ENCODE measurements at places on chromosomes 13 and 19.

DNA sequence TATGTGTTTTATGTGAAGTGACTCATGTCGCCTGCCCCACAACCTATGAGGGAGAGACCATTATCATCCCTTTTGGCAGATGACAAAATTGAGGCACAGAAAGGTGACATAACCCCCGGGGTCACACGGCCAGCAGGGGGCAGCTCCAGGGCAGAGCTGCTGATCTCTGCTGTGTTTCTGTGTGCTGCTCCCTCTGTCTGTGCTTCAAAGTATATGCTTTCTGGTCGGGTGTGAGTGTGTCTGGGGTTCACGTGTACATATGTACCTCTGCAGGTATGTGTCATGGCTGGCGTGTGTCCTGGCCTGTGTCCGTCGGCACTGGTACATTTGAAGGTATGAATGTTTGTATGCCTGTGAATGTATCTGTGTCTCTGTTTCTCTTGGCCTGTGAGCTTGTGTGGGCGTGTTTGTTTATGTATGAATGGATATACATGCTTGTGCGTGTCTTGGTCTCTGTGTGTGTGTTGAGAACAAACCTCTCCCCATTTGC is 7.1 kb downstream of the LIPE start:
- no peak for DNase-seq

DNA sequence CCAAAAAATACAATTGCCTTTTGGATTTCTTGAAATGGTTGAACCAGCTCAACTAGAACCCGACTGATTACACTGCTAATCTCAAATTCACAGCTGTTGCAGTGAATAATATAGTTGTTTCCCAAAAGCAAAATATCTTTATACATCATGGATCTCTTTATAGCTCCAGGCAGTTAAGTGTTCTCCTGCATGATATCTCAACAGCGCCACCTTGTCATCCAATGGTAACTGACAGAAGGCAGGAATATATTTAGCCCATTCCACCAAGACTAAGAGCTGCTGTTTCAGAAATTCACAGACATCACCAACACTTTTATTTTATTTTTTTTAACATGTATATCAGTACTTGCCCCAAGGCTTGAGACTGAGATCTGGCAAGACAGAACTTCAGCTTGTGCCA is 1141.0 kb upstream of the PRR20A start:
- DNase-seq: no peak

GRCh38 chr13:29239653-29240525 is 355.6 kb downstream of the SLC7A1 start:
- no peak for DNase-seq

DNA sequence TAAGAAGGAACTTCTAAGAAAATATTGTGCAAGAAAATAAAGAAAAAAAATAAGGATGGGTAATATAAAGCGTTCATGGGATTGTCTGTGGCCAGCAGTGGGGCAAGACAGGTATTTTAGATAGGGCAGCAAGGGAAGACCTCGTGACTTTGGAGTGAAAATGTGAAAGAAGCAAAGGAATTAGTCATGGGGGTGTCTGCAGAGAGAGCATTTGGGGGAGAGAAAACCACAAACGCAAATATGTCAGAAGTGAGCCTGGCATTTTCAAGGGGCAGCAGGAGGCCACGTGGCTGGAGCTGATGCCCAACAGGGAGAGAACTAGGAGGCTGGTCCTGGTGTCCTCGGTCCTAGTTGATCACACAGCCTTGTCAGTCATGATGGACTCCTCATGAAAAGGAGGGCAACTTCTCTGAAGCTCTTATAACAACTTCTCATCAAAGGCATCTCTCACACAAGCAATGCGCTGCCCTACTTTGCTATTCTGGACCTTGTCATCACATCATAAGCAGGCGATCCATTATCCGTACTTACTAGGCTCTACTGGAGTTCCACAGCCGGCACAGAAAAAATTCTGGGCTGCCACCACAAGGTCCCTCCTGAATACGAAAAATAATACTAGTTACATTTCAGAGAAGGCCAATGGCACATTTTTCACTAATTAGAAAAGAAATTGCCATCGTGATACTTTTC is 31.0 kb downstream of the RUBCNL start:
- no peak for DNase-seq

DNA sequence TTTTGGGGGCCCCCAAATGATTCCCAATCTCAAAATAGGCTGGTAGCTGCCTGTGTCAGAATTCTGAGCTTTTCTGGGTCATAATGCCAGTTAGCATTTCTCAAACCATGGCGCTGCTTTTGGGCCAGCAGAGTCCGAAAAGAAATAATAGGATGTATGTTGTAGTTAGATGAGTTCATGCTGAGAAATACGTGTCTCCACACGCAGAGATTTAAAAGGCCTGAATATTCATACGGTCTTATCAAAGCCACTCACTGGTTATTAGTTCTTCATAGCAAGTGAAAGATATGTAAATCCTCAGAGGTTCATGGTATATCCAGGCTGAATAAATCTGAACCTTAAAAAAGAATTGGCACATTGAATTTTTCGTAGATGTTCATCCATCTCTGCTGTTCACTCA is 124.5 kb downstream of the SHISA2 start:
- no peak for DNase-seq

- no peak for DNase-seq
Measured at GRCh38 chr13:27005556-27005955, 166.1 kb downstream of the USP12 start.

DNA sequence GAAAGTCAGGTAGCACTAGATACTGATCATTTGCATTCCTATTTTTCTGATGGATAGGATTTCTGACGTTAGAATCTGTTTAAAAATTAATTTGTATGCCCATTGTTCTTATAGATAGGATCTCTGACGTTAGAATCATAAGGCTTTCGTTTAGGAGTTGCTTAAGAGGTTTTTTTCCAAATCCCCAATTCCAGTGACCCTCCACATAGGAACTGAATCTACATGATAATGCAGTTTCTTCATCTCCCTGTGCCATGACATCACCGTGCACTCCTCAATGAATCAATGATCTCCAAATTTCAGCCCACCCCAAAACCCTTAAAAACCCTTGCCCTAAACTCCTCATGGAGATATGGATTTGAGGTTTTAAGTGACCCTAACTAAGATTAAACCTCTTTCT is 87.2 kb downstream of the RXFP2 start:
- no peak for DNase-seq

- DNase-seq: no peak
Measured at GRCh38 chr19:49067554-49067953, 2.9 kb upstream of the NTF4 start.

DNA sequence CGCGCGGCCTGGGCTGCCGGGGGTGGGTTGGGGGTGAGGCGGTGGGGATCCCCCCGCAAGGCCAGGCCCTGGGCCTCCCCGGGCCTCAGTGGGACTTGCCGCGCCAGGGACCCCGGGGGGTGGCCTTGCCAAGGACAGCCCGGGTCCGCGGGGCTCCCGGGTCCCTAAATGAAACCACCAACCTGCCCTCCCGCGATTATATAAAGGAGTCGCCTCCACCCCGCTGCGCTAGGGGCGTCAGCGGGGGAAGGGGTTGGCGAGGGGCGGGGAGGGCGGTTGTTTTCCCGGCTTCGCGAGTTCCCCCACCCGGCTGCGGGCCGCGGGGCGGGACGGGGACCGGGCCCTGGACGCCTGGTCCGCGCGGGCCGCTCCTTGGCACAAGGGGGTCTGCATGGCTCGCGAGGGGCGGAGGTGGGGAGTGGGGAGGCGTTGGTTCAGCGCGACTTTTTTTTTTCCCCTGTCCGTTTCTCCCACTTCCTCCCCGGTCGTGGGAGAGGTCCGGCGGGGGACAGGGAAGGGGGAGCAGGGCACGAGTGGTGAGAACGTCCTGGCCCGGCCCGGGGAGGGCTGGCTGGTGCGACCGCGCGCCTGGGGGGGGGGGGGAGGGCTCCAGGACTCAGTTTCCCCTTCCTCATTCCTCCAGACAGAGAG is 822 bp upstream of the ZBTB7A start:
- DNase-seq: no peak

Measured in prostate gland (tissue), 2 donors.